ENCODE measurements at places on chromosomes 2 and 18. TPM values are rescaled to one million over a fixed set of nuclear protein-coding genes. Genes with fewer than 3 reads are reported as not detected.
A peak's percentile ranks its signal among the peaks of the same experiment; 100 is the strongest.

Gene MOCOS
- 18.1 TPM for polyA plus RNA-seq

Gene CD207
- 0.10 TPM for polyA plus RNA-seq

Gene FAM210A
- polyA plus RNA-seq: 5.1 TPM

- no peak overlapping the region for H3K27ac ChIP-seq
- no peaks in the 10 kb centered on the region for H3K4me1 ChIP-seq
- H3K4me3 ChIP-seq: no peak overlapping the region
- no peaks in the 10 kb centered on the region for H3K27me3 ChIP-seq
- no peaks in the 10 kb centered on the region for H3K36me3 ChIP-seq
- DNase-seq: no peak
Observed at GRCh38 chr2:6148882-6149281, 456.7 kb downstream of the SOX11 start.

DNA sequence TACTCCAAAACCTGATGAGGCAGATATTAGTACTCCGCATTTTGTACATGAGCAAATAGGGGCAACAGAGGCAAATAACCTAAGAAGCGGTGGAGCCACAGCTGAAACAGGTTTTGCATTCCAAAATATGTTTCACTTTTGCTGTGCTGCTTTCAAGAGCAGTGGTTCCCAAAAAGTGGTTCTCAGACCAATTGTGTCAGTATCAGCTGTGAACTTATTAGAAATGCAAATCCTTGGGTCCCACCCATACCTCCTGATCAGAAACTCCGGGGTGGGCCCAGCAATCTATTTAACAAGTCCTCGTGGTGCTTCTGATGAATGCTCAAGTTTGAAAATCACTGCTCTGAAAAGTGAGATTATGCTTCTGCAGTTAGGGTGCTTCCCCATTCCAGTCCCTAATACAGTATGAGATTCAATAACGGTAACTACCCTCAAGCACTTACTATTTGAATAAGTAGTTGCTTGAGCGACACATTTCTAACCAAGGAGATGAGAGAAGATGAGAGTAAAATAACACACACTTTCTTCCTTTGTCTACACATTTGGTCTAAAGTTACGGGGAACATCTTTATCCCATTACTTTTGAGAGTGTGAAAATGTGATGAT, 17.8 kb upstream of the TCF4 start:
- DNase-seq: no peak
- no peak overlapping the region for H3K4me3 ChIP-seq
- H3K4me1 ChIP-seq: no peaks in the 10 kb centered on the region
- peaks cover 2% of the 10 kb centered on the region for H3K27me3 ChIP-seq
- H3K27ac ChIP-seq: no peak overlapping the region
- no peaks in the 10 kb centered on the region for H3K36me3 ChIP-seq

GRCh38 chr2:37928377-37928776, 3.3 kb downstream of the RMDN2 start:
- DNase-seq: peak; percentile 72
- H3K27ac ChIP-seq: peak overlapping the region; percentile 53
- H3K4me3 ChIP-seq: no peak overlapping the region
- peaks cover 7% of the 10 kb centered on the region for H3K36me3 ChIP-seq
- H3K27me3 ChIP-seq: no peaks in the 10 kb centered on the region

DNA sequence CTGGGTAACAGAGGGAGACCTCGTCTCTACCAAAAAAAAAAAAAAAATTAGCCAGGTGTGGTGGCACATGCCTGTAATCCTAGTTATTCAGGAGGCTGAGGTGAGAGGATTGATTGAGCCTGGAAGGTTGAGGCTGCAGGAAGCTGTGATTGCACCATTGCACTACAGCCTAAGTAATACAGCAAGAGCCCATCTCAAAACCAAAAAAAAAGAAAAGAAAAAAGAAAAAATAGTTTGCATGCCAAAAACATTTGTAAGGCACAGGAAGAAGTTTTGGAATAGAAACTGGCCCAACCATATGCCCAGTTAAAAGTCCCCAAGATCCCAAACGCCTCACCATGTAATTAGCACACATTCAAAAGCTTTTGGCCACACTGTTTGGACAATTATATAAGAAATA, 13.4 kb upstream of the ACOXL start:
- no peak overlapping the region for H3K27ac ChIP-seq
- H3K4me3 ChIP-seq: no peak overlapping the region
- H3K36me3 ChIP-seq: no peaks in the 10 kb centered on the region
